ENCODE measurements at places on chromosomes 4 and X.

GRCh38 chrX:43655151-43656004 is 721 bp upstream of the MAOA start:
- no peak for DNase-seq

DNA sequence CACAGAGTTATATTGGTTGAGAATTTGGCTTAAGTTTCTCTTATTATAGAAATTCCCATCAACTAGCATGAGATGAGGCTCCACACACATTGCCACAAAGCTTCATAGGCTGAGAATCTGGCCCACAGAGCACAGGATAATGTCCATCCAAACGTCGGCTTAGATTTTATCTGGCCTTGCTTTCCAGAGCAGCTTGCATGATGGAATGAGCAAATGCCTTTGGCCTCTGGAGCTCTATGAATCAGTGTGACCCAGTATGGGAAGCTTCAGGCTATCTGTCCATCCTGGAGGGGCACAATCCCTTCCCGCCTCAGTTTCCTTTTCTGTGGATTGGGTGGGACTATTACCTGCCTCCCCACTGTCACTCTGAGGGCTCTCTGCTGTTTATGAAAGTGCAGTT is 131.5 kb upstream of the NDP start:
- no peak for DNase-seq

- no peak for DNase-seq
These were observed 174.8 kb upstream of the NPY2R start for GRCh38 chr4:155033604-155034003.

GRCh38 chrX:49995107-49995731 is 72.8 kb downstream of the CLCN5 start:
- no peak for DNase-seq

DNA sequence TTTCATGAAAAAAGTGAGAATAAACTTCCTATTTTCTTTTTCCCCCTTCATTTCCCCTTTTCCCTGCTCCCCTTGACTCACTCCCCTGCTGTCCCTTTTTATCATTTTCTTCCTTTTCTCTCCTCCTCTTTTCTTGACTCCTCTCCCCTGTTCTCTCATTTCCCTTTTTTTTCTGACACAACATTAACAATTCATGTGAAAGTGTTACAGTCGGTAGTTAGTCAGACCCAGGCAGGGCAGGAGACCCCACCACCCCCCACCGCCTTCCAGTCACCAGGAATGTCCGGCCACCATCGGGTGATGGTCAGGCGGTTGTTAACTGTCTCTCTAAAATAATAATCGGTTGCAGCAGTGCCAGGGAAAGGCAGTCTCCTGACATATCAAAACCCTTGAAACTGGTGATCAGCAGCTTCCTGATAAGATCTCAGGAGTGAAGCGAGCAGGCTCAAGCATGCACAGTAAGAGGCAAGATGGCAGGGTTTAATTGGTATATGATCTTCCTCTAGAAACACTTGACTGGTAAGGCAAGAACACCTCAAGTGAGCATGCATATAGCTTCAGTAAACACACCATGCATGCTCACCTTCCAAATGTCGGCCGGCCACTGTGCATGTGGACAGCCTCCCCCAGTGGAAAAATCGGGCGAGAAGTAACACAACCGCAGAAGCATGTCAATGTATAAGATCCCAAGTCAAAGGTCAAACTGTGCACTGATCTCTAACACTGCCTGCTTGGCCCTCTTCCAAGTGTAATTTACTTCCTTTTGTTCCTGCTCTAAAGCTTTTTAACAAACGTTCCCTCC is 191.4 kb downstream of the NDST4 start:
- no peak for DNase-seq

- DNase-seq = no peak
These were observed 274.9 kb upstream of the PITX2 start for GRCh38 chr4:110897784-110898183.

GRCh38 chr4:136651932-136652331 is 880.4 kb downstream of the PCDH18 start:
- no peak for DNase-seq

All from stimulated activated CD8-positive, alpha-beta memory T cell treated with anti-CD3 and anti-CD28 coated beads, Interleukin-4, amount 100 ng/mL, for 4 hours (primary cell).